ENCODE measurements at places on chromosomes 3 and 15.
A peak's percentile ranks its signal among the peaks of the same experiment; 100 is the strongest.

- no peak for DNase-seq
These were observed 363.4 kb upstream of the ARHGEF26 start for GRCh38 chr3:153757839-153758238.

DNA sequence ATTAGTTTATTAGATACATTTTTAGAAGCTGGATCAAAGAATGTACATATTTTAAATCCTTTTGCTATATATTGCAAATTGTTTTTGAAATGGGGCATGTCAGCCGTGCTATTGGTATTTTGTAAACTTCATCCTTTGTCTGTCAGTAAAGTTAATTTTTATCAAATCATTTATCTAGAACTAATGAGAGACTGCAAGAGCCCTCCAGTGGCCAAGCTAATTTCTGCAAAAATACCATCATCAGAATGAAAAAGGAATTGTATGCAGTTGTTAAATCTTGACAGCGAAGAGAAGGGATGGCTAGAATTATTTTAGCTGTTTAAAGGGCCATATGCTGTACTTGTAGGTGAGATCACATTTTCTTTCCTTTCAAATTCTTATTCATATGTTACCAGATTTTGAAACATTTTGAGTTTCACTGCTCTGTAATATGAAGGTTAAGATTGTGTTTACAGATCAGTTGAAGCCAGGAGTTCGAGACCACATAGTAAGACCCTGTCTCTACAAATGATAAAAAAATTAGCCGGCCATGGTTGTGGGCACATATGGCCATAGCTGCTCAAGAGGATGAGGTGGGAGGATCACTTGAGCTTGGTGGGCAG lies 8.1 kb upstream of the CLDN11 start:
- DNase-seq, result peak; percentile 33

DNA sequence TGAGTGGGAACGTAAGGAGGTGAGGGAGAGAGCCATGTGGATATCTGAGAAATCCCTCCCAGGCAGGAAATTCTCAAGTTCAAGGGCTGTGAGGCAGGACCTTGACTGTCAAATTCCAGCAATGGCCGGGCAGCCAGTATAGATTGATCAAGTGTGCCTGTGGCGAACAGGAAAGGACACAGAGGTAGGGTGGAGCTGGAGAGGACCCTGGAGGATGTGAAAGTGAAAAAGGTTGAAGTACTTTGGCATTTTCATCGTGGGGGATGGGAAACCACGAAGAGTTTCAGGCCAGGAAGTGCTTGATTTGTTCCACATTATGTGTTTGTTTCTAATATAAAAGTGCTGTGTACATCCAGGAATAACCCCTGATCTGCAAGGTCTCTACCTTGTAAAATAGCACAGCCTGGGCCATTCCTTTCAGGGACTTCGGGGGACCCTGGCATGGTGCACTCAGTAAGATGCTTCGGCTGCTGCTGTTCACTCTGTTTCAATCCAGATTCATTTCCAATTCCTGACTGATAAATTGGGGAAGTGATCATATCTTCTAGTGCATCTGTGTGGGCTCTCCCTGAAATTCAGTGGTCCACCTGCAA lies 156.6 kb downstream of the MCTP2 start:
- DNase-seq, result no peak

GRCh38 chr15:40344217-40344616 lies 3.5 kb upstream of the CCDC9B start:
- no peak for DNase-seq

DNA sequence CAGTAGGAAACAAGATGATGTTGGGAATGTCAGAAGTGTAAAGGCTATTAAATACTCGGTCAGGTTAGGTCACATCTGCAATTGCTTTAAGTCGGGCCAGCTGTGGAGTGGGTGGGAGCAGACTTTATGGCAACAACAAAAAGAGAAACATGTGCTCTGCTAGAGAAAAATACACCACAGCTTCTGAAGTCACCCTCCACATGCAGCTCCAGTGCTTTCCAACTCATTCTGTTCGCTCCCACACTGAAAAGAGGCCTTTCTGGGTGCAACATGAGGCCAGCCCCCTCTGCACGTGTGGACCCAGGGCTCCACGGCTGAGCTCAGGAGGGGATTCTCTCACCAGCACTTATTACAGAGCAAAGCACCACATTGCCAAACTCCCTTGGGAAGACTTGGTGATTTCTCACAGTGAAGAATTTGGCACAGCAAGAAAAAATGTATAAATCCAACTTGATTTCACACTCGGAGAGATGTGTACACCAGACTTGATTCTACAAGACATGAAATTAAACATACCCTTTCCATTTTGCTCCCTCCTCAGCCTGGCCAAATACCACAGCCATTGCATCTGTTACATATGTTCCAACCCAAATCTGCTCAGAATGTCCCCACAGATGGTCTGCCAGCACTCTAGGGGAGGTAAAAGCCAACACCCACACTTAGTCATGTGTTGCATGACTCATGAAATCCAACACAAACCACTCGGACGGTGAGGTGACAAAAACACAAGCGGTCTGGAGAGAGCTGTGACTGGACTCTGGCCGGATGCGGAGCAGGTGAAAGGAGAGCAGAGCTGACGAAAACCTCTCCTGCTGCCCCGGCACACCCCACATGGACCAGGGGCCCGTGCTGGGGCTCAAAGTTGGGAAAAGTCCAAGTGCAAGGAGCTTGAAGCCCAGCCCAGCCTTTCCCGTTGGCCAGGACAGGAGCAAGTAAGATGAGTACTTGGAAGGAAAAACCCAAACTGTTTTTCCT lies 74.6 kb downstream of the ITGB5 start:
- no peak for DNase-seq

GRCh38 chr15:91068966-91069365 lies 31.1 kb upstream of the SV2B start:
- no peak for DNase-seq

DNA sequence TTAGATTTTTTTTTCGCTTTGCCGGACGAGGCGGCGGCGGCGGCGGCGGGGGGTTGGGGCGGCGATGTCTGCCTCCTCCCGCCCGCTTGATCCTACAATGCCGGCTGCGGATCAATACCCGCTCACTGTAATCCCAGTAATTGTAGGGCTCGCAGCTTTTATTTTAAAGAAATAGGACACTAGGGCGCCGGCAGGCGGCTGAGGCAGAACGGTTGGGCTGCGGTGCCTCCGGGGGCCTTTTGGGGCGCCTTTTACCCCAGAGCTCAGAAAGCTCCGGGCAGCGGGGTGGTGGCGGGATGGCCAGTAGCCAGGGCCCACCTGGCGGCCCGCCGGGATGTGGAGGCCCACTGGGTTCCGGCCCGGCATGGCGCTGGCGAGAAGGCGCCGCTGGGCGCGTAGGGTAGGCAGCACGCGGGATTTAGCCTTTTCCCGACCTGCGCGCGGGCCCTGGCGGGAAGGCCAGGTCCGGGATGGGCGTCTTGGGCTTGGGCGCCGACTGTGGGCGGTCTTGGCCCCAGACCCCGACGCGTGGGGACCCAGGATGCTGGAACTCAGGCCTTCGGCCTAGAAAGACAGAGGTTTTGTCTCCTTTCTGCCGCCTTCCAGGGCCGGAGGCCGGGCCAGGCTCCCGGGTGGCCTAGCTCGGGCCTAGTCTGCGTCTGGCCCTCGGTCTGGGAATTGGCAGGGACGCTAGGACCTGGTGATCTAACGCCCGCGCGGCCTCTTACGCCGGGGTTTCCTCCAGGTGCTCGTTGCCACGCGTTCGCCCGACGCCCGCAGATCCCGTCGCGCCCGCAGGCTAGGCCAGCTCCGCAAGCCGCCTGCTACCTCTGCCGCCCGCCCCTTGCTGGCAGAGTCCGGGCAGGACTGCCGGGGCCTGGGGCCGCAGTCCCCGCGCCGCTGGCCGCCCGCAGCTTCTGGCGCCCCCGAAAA lies 15.5 kb upstream of the ONECUT1 start:
- DNase-seq, result no peak

GRCh38 chr15:85379403-85380131 lies 836 bp upstream of the AKAP13 start:
- DNase-seq, result peak; percentile 31

DNA sequence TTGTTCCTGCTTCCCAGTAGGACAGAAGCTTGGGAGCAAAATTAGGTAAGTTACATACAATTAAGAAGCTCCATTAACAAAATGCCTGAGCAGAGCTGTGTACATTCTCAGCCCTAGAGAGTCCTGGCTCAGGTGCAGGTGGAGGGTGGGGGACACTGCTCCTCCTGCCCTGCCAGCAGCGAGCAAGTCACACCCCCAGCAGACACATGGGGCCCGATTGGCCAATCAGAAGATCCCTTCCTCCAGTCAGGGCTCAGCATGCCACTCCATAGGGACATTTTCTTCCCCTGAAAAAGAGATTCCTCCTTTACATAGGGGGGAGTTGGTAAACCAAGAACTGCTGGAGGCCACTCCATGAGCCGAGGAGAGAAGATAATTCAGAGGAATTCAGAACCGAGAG lies 62.1 kb downstream of the PLXNA1 start:
- no peak for DNase-seq

- no peak for DNase-seq
These were observed 22.6 kb upstream of the ANO10 start for GRCh38 chr3:43644443-43644842.

DNA sequence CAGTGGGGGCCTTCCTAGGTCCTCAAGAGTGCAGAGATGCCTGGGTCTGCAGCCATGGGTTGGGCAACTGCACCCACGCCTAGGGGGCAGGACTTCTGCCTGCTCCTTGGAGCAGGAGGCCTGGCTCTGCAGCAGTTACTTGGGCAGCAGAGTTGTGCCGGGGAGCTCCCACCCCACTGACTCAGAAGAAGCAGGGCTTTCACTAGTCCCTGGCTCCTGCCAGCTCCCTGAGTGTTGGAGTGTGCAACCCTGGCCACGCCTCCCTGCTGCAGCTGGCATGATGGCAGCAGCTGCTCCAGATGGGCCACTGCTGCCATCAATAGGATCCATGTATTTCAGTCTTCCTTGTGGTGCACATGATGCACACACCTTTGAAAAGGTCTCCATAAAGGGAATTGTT lies 40.6 kb upstream of the KCNH8 start:
- no peak for DNase-seq

GRCh38 chr3:104886220-104886995 lies 480.3 kb upstream of the ALCAM start:
- DNase-seq, result peak; percentile 55

- DNase-seq, result no peak
These were observed 2.9 kb downstream of the NR2F2 start for GRCh38 chr15:96333131-96334016.

DNA sequence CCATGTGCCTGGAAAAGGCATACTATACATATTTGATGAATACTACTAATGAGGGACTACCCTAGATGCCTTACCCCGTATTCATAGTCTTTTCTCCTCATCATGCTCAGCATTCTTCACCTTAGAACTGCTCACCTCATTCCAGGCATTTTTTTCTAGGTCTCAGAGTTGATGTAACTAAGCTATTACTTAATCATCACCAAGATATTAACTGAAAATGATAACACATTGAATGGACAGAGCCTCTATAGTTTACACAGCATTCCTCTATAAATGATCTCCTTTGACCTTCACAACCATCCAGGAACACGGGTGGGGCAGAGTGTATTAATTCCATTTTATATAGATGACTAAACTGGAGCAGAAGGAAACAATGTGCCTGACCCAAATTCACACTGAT lies 174.1 kb upstream of the DPH6 start:
- DNase-seq, result no peak

DNA sequence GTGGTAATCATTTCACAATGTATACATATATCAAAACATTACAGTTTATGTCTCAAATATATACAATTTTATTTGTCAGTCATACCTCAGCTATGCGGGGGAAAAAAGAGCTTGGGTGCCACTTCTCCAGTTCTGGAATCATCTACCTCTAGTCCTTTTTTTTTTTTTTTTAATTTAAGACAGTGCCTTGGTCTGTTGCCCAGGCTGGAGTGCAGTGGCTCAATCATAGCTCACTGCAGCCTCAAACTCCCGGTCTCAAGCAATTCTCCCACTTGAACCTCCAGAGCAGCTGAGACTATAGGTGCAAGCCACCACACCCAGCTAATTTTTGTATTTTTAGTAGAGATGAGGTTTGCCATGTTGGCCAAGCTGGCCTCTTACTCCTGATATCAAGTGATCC lies 67.4 kb downstream of the TMEM266 start:
- DNase-seq, result no peak

DNA sequence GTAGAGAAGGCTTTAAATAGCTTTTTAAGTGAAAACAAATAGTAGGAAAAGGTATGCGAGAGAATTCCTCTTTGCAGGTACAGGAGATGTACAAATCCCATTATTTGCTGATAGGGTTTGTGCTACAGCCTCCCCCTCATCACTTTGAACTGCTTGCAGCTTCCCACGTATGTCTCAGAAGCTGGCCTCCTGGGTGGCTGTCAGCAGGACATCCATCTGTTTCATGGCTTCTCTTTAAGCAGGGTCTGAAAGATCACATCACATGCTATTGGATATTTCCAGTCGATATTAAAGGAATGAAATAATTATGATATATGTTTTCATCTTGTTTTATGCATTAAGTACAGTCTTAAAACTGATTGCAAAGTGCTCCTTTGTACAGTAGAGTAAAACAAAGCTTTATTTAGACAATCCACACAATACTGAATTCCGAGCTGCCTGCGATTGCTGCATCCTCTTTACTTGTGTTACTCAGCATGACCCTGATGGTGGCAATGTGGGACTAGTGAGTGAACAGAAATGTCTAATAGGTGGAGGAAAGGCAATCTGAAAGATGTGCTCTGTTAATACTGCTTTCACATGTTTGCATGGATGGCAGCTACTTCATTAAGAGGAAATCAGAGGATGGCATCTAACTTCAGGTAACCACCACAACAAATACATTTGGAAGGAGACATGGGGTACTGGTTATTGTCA lies 930.6 kb upstream of the SEMA6D start:
- no peak for DNase-seq

DNA sequence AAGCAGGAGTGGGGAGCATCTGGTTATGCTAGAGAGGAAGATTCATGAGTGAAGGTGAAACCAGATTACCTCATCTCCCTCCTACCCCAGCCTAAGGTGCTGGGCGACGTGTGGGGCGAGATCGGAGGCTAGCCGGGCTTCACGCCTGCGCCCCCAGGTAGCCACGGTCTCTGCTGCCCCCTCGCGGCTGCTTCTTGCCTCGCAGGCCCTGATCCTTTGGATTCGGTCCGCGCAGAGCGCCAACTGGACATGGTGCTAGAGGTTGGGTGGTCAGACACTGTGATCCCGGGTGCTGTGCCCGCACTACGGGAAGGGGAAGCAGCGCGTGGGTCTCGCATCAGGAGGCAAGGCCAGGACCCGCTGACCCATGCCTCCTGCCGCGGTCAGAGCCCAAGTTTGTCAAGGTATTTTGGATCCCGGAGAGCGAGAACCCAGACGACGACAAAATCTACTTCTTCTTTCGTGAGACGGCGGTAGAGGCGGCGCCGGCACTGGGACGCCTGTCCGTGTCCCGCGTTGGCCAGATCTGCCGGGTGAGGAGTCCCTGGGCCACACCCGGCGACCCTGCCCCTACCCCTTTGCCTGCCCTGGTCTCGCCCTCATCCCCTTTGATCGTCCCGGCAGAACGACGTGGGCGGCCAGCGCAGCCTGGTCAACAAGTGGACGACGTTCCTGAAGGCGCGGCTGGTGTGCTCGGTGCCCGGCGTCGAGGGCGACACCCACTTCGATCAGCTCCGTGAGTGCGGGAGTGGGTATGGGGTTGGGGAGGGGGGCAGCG lies 4.2 kb downstream of the SEMA3B start:
- DNase-seq, result peak; percentile 85

- DNase-seq, result no peak
These were observed 30.5 kb upstream of the PHLDB2 start for GRCh38 chr3:111828530-111828929.

All from inflammatory macrophage (primary cell).